ENCODE measurements at places on chromosomes 16 and 17. TPM values are rescaled to one million over a fixed set of nuclear protein-coding genes. Genes with fewer than 3 reads are reported as not detected.

WIPF2 gene
- total RNA-seq, result 10.2 TPM

DNA sequence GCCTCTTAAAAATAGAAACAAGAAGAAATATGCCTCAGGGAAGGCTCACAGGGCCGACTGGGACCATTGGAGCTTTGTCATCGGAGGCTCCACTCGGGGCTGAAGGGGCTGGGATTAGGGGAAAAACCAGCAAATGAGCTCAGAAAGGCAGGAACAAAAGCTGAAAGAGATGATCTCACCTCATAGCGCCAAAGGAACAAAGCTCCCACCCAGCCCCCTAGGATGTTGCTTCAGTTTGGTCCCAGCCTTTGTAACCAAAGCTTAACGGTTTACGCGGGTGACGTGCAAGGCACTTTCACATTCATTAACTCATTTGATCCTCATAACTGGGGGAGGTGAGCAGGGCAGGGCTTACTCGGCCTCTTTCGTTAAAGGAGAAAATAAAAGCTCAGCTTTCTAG is 168.5 kb upstream of the DYNLRB2 start:
- no peak overlapping the region for H3K4me3 ChIP-seq
- no peaks in the 10 kb centered on the region for H3K36me3 ChIP-seq
- no peak for DNase-seq

GRCh38 chr16:55640701-55641327 is 15.0 kb upstream of the SLC6A2 start:
- no peak for DNase-seq
- H3K27me3 ChIP-seq, result no peaks in the 10 kb centered on the region
- no peaks in the 10 kb centered on the region for H3K36me3 ChIP-seq
- no peak overlapping the region for H3K27ac ChIP-seq
- H3K4me1 ChIP-seq, result no peaks in the 10 kb centered on the region

GRCh38 chr17:10062691-10063385 is 135.6 kb downstream of the GAS7 start:
- H3K4me3 ChIP-seq, result no peak overlapping the region
- no peaks in the 10 kb centered on the region for H3K36me3 ChIP-seq
- peak; percentile 59 for DNase-seq

DNA sequence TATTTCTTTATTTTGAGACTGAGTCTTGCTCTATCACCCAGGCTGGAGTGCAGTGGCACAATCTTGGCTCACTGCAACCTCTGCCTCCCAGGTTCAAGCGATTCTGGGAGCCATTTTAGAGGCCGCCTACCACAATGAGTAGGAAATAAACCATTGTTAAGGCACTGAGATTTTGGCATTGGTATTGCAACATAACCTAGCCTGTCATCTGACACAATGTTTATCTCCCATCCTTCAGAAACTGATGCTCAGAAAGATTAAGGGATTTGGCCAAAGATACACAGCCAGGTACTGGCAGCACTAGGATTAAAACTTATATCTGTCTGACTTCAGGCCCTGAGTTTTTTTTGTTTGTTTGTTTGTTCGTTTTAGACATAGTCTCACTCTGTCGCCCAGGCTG is 8.0 kb upstream of the COPS3 start:
- no peaks in the 10 kb centered on the region for H3K36me3 ChIP-seq
- no peaks in the 10 kb centered on the region for H3K4me1 ChIP-seq
- no peaks in the 10 kb centered on the region for H3K27me3 ChIP-seq
- no peak overlapping the region for H3K27ac ChIP-seq
- DNase-seq, result no peak

All from sigmoid colon (tissue), 7 donors.